ENCODE measurements at places on chromosomes 2 and 18. TPM values are rescaled to one million over a fixed set of nuclear protein-coding genes. Genes with fewer than 3 reads are reported as not detected.

CFAP65 gene
- 1.7 TPM for polyA plus RNA-seq

ALPP gene
- not detected for polyA plus RNA-seq

SDC1 gene
- polyA plus RNA-seq: 14.9 TPM

TEX44 gene
- not detected for polyA plus RNA-seq

SLC30A3 gene
- not detected for polyA plus RNA-seq

FAM237A gene
- not detected for polyA plus RNA-seq

CRYBA2 gene
- not detected for polyA plus RNA-seq

All from neural cell (in vitro differentiated cells).